CD4-positive, alpha-beta T cell treated with Interleukin-10 for 1 hour (primary cell): ENCODE measurements at places on chromosomes 1 and 21.

- DNase-seq, result no peak
These were observed 70.1 kb downstream of the HSPA13 start for GRCh38 chr21:14312871-14313270.

GRCh38 chr1:1318131-1318652 lies 6.3 kb downstream of the INTS11 start:
- no peak for DNase-seq

DNA sequence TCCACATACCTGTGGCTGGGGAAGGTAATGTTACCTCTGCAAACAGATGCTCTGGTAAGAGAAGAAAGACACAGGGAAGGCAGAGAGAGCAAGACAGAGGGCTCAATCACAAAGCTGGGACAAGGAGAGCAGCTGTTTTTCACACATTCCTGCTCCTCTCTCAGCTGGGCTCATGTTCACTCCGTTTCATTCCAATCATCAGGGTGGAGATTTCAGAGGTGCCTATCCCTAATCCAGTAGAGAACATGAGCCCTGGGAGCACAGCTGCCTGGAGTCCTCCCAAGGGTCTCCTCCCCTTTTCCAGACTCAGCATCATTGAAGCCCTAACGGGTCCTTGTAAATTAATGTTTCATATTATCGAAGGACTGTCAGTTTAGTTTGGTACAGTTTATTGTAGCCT lies 19.4 kb downstream of the GADD45A start:
- DNase-seq, result no peak

DNA sequence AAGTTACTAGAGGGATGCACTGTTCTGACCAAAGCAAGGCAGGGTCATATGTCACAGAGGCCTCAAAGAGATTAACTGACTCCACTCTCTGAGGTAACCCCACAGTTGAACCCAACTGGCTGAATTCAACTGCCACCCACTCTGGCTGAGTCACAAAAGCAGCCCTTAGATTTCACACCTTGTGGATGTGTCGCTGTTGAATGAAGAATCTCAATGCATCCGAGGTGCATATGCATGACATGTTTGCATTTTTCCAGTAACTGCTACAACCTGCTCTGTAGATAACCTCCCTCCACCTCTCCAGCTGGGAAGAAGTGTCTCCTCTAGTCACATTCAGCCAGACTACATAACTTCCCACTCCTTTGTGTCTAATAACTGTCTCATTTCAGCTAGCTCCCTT lies 27.9 kb upstream of the KIF21B start:
- DNase-seq, result no peak
